Upper lobe of right lung (tissue), 1 donor: ENCODE measurements at places on chromosomes 3 and 15.

GRCh38 chr15:53580366-53580765 lies 179.1 kb downstream of the WDR72 start:
- no peak for DNase-seq

DNA sequence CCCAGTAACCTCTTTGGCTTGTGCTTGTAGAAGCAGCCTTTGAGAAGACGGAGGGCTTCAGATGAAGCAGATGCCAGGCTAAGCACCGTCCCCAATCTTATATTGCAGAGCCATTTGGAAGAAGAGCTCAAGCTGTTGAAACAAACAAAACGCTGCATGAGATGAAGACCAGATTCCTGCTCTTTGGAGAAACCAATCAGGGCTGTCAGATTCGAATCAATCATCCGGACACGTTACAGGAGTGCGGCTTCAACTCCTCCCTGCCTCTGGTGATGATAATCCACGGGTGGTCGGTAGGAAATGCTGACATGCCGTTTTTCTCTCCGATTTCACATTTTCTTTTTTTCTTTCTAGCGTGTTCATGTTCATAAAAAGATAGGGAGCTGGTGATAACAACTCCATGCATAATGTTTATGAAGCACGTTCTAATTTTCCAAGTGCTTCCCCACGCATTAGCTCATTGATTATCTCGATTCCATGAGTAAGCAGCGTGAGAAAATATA lies 106.5 kb downstream of the LIPC start:
- DNase-seq, result no peak

DNA sequence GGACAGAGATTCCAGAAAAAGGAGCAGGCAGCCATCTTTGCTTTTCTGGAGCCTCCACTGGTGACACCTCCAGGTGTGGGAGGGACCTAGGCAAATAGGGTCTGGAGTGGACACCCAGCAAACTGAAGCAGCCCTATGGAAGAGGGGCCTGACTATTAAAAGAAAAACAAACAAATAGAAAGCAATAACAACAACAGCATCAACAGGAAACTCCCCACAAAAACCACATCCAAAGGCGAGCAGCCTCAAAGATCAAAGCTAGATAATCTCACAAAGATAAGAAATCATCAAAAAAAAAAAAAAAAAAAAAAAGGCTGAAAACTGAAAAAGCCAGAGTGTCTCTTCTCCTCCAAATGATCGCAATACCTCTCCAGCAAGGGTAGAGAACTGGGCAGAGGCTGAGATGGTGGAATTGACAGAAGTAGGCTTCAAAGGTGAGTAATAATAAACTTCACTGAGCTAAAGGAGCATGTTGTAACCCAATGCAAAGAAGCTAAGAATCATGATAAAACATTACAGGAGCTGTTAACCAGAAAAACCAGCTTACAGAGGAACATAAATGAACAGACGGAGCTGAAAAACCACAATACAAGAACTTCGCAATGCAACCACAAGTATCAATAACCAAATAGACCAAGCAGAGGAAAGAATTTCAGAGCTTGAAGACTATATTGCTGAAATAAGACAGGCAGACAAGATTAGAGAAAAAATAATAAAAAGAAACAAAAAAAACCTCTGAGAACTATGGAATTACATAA lies 225.4 kb downstream of the CTNNB1 start:
- no peak for DNase-seq

- no peak for DNase-seq
Measured at GRCh38 chr3:148367756-148368155, 329.9 kb upstream of the AGTR1 start.

DNA sequence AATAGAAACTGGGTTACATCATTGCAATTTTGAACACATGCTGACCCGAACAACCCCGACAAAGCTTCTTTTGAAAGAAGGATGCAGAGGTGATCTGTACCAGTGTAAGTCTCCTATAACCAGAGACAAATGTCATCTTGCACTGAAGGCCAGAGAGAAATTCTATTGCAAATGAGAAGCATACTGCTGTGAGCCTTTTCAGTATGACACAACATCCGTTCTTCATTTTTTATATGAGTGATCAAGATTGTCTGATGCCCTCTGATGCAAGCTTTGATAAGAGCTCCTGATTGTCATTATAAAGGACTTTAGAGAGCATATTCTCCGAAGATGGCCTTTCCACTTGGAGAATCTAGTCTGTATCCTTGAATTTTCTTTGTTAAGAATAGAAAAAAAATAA lies 36.9 kb downstream of the PCOLCE2 start:
- DNase-seq, result no peak

GRCh38 chr3:183699238-183699947 lies 1.8 kb downstream of the YEATS2 start:
- DNase-seq, result no peak

- DNase-seq, result no peak
Measured at GRCh38 chr3:186759231-186759930, 24.0 kb upstream of the EIF4A2 start.

DNA sequence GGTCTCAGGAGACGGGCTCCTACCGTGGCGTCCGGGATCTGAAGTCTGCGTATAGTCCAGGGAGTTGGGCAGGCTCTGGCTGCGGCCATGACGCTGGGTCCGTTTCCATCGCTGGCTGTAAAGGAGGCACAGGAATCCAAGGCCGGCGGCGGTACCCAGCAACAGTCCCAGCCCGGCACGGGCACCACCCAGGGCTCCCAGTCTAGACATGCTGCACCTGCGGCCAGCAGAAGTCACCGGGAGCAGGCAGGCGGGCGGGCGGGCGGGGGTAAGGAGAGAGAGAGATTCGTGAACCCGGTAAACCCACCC lies 526 bp downstream of the RMDN3 start:
- peak; percentile 76 for DNase-seq

DNA sequence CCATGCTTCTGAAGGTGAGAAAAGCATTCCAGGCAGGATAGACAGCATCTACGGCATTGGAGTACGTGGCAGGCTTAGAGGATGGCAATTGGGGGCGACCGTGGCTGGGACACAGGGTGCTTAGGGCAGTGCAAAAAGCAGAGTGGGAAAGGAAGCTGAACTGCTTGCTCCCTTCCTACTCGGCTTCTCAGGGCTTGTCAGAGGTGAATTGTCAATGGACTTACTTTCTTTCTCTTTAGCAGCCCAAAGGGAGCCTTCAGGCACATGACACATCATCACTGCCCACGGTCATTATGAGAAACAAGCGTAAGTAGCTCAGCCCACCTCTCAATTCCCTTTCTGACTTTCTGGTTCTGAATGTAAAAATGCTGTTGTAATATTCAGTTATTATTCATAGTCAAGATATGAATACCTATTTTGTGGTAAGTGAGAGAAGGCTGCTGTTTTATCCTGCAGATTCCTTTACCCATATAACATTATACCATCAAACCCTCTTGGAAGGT lies 84.3 kb downstream of the KLHL25 start:
- DNase-seq, result no peak

DNA sequence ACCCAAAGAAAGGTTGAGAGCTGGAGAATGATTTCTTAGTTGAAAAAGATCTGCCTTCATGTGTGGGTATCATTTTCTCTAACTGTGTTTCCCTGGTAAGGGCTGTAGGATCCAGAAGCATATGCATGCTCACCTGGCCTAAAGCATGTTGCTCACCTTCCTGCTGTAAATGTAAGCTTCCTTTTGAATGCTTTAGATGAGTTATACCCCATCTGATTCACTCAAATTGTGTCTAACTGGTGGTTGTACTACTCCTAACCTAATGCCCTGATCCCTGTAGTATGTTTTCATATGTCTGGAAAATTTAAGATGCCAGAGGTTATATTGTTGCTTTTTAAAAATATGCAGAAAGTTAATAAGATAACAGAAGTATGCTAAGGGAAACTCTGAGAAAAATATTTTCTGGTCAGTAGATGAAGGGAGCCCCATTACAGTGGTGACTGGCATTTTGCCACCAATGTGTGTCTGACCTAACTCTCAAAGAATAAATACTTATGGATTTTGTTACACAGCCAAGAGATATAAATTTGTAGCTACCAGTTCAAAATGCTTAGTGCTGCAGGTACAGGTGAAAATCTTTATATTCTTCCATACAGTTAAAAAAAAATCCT lies 7.7 kb downstream of the FILIP1L start:
- no peak for DNase-seq

DNA sequence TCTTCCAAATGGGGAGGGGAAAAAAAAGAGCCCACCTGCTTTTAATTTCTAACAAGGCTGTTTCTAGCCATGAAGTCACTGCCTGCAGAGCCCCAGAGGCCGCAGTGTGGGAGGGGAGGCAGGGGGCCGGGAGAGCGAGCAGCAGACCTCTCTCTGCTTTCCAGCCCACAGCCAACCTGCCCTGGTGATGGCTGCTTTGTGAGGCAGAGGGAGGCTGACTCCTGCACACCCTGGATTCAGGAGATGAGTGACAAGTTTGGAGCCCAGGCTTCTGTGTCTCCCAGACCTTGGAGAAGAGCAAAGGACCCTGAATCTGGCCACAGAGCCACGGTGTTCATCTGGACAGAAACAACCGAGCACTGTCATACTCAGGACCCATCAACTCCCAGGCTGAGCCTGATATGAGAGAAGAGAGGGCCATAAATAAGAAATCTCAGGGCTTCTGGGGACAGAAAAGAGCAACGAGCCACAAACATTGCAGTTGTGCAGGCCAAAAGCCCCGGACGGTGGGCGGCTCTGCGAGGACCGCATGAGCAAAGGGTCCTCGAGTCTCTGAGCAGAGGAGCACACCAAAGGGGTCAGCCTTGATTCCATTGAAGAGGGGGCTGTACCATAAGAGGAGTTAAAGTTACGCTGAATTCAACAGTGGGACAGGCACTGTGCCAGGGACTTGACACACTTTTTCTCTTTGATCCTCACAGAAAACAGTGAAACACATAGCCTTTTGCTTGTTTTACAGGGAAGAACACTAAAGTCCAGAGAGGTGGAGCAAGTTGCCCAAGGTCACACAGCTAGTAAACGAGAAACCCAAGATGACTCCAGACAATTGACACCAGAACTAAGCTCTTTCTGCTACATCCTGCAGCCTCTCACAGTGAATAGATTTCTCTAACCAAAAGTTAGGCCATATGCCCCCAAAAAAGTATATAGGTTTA lies 97.2 kb downstream of the SEMA5B start:
- no peak for DNase-seq

GRCh38 chr15:61753018-61753710 lies 307.1 kb downstream of the VPS13C start:
- DNase-seq, result no peak

DNA sequence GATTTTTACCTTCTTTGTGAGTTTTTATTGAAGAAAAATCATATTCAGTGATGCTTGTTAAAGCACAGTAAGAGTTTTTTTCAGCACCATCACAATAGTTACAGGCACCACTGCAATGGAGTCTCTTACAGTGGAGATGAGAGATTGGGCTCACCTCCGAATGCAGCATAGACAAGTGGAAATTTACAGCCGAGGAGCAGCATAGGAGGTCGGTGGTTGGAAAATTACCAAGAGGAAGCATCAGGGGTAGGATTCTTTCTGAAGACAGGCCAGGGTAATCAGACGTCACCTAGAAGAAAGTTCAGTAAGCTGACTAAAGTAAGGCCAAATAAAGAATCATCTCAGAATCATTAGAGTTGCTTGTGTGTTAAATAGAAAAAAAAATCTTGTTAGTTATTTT lies 491.6 kb downstream of the RBMS3 start:
- DNase-seq, result no peak

DNA sequence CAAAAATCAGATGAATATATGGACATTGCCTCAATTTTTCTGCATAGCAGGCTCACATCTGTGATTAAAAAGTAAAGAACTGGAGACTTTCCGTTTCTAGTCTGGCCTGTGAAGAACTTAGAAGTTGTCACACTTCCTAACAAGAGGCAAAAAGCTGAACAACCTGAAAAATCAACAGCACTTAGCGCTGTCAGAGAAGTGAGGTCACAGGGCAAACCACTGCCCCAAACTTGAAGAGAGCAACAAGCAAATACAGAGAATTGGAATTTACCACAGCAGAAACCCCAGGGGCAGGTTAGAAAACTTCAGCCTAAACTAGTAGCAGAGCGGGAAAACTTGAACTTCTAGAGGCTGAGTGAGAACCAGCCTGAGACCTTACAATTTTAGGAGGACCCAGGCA lies 38.9 kb downstream of the CCDC54 start:
- no peak for DNase-seq

DNA sequence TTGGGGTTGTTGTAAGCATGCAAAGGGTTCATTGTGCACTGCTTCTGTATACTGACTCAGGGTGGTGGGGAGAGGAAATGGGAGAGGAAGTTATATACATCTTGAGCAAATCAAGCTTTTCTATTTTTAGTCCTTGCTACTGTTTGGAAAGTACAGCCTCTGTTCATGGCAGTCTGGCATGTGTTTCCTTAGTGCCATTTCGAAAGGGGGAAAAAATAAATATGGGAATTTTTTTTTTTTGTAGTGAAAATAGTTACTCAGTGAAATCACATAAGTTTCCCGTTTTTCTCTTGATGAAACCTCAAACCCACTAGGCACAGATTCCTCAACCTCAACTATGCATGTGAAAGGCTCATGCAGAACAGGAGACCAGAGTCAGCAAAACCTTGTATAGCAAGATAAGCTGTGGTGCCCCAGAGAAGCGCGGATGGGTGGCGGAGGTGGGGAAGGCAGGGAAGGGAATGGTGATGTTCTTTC lies 353.3 kb downstream of the LPP start:
- DNase-seq, result peak; percentile 62
